ENCODE measurements at places on chromosomes 4 and X. TPM values are rescaled to one million over a fixed set of nuclear protein-coding genes. Genes with fewer than 3 reads are reported as not detected.

DNA sequence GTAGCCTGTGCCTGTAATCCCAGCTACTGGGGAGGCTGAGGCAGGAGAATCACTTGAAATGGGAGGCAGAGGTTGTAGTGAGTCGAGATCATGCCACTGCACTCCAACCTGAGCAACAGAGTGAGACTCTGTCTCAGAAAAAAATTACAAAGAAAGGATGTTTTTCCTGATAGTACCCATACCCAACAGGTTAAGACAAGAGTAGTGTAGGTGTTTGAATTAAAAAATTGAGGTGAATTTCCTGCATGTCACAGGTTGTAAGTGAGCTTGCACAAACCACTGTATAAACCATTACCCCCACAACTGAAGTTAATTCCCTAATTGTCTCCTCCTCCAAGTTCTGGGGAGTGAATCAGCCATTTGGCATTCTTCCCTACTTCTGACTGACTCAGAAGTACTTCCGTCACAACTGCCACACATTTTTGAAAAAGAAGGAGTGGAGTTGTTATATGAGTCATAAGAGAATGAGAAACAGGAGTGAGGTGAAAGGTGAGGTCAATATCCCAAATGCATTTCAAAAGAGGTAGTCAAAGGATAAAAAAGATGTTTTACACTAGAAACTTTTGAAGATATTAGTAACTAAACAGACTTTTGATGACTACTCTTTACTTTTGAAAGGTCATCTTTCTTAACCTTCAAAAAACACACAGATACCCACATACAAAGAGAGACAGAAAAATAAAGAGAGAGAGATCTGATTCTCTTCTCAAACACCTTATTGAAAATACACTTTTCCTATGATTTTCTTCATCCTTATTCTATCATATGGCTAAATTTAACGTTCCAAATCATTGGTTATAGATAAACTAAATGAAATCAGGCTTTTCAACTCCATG, 134.5 kb downstream of the BTC start:
- DNase-seq = no peak

DNA sequence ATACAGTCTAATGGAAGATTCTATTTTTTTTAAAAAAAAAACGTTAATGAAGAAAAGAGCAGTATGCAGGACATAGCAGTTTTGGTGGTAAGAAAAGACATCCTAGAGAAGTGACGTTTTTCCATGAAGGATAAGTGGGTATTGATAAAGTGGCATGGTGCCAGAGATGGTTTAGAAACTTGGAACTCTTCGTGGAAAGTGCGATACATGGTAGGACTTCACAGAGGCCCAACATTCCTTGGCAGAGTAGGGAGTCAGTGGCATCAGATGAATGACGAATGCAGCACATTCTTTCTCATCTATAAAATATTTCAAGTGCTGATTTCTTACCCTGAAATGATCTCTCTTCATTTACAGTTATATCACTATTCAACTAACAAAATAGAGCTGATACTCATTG, 298.7 kb downstream of the CCSER1 start:
- DNase-seq = no peak

GRCh38 chr4:111064342-111064993, 441.6 kb upstream of the PITX2 start:
- no peak for DNase-seq

DNA sequence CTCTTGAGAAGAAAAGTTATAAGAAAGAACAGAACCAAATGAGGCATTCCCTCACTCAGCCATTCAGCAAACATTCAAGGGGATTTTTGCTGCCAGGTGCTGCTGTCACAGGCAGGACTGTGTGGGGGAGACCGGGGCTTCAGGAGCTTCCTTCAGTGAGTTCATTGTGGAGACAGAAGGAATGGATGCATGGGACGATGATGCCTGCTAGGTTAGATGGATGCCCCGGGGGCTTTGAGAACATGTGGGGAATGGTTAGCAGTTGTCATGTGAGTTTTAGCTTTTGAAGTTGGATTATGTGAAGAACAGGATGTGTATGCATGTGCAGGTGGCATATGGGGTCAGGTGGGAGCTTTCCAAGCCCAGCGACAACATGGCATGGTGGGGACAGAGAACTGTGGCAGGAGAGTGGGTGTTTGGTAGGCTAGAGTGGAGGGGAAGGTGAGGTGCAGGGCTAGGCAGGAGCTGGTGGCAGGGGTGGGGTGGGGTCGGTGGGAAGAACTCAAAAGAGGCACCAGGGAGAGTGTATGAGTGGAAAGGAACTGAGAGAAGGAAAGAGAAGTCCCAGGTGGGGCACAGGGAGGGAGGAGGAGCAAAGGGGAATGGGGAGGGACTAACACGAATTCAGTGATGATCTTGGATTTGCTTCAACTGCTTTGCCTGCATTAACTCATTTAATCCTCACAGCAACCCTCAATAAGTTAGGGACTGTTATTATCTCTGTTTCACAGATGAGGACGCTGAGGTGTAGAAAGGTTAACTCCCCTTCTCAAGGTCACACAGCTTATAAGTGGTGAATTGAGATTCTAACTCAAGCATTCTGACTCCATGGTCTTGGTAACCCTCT, 8.4 kb downstream of the DCUN1D4 start:
- peak; percentile 19 for DNase-seq

GRCh38 chrX:153474718-153475117, 4.3 kb upstream of the HAUS7 start:
- DNase-seq = no peak

DNA sequence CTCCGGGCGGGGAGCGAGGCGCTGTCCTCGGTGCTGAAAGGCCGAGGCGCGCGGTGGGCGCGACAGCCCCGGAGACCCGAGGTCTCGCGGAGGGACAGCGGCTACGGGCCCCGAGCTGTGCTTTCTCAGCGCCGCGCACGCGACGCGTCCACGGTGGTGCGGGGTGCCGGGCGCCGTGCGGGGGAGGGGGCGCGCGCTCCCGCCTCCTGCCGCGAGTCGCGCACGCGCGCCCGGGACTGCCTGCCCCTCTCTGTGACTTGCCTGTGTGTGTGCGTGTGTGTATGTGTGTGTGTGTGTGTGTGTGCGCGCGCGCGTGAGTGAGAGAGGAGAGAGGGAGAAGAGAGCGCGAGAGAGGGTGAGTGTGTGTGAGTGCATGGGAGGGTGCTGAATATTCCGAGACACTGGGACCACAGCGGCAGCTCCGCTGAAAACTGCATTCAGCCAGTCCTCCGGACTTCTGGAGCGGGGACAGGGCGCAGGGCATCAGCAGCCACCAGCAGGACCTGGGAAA, at the start of gene GRIA2:
Gene GRIA2, plus strand, starts transcription at position 358 of the 511 bp plus-strand sequence. CDS start 315 bp downstream, outside the sequence.
- DNase-seq = no peak

GRCh38 chrX:105999294-105999693, 39.2 kb downstream of the SERPINA7 start:
- DNase-seq = no peak

- no peak for DNase-seq
These were observed 60.9 kb downstream of the CPZ start for GRCh38 chr4:8653326-8654000.

- DNase-seq = no peak
These were observed 105.8 kb downstream of the GEMIN8 start for GRCh38 chrX:13923845-13924244.

GRCh38 chrX:14386981-14387380, 142.4 kb upstream of the GLRA2 start:
- no peak for DNase-seq

GRCh38 chrX:74446876-74447275, 25.6 kb downstream of the SLC16A2 start:
- no peak for DNase-seq

- no peak for DNase-seq
These were observed 41.6 kb downstream of the NDNF start for GRCh38 chr4:121030711-121031110.

DNA sequence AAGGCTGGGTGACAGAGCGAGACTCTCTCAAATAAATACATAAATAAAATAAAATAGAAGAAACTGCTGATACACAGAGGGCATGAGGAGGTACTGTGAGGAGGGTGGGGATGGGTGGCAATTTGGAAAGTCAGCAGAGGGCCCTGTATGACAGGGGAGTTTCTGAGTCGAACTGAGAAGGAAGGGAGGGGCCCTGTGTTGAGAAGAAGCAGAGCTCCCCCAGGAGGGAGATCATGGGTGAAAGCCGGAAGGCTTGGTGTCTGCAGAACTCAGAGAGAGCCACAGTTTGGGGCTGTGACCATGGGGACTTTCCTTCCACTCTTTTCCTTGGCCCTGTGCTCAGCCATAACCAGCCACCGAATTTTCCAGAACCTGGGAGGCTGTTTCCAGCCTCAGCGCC, 24.8 kb upstream of the AFAP1 start:
- DNase-seq = no peak

- DNase-seq = peak; percentile 70
These were observed 13.0 kb downstream of the CXCL13 start for GRCh38 chr4:77618383-77619241.

DNA sequence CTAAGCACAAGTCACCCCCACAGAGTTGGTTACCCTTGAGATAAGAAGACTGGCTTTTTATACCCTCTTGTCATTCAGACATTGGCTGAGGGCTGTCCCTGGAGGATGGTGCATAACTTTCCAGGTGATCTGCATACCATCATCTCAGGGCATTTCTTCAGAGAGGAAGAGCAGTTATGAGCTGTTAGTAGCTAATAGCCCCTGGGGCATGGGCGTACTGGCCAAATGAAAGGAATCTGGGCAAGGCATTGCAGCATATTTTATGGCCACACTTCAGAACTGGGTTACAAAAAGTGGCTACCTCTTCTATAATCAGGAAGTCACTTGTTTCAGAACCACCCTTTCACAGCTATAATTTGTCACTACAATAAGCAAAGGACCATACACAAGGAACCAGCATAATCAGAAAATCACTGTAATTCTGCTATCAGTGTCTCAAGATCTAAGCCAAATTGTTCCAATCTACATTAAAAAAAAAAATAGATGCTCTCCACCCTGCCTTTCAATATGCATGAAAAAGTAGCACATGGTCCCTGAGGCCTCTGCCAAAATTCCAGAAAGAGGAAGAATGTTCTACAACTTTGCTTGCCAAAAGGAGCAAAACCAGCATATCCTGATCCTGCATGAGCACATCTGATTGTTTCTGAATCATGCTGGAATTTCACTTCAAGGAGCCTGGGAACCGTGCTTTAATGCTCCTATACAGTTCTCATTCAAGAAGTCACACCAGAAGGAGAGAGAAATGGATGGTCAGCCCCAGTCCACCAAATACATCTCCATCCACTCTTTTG, 92.0 kb downstream of the TMEM144 start:
- DNase-seq = no peak

DNA sequence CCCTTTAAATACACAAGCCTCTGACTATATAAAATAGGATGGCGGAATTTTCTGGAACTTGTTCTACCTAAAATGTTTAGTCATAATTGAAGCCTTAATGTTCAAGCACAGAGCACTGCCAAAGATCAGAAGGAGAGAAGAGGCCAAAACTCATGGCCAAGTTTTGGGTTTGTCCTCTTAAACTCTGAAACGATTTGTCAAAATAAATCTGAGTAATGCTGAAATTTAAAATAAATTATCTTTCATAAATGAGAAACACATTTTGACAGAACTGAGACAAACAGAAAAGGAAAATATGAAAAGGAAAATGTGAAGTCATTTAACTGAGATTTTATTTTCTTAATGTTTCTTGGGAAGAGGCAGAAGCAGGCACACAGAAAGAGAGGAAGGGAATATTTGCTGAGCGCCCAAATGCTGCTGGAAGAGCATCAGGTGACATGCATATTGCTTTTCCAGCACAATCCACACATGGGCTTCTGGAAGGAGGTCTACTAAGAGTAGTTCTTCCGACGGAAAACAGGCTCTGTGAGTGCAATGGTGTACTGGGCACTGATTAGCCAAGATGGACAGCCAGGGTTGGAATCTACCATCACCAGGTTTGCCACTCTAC, 47.4 kb upstream of the ZNF518B start:
- no peak for DNase-seq

DNA sequence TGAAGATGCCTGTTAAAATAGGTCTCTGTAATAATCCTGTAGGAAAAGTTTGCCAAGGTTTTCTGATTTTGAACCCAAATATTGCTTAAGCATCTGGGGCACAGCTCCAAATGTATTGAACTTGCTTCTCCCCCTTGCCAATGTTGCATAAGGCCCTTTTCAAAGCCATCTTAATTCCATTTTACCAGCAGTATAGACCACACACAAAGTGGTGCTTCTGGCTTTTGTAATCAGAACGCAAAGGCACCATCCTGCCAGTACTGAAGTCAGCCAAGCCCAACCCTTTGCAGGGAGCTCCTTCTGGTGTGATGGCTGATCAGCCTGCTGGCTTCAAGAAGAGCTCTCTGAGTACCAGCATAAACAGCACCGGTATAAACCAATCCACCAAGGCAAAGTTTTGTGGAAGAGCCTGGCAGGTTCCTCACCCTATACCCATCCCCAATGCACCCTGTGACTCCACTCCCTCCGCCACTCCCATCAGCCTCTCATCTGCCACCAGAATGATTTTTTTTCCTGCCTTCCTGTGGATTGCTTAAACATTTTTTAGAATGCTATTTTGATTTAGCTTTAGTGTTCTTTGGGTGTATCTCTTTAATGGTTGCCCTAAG, 39.2 kb upstream of the USP9X start:
- no peak for DNase-seq

Gene CENPC
- 55.4 TPM for total RNA-seq

Gene ARHGAP6
- total RNA-seq = not detected

Gene LIMCH1
- not detected for total RNA-seq

Gene SYTL5
- total RNA-seq = not detected

Gene HSFX3
- not detected for total RNA-seq

Measured in OCI-LY7 (cell line).